ENCODE measurements at places on chromosomes 4 and X. TPM values are rescaled to one million over a fixed set of nuclear protein-coding genes. Genes with fewer than 3 reads are reported as not detected.

- no peak for DNase-seq
Measured at GRCh38 chrX:41382714-41383645, 49.0 kb downstream of the DDX3X start.

DNA sequence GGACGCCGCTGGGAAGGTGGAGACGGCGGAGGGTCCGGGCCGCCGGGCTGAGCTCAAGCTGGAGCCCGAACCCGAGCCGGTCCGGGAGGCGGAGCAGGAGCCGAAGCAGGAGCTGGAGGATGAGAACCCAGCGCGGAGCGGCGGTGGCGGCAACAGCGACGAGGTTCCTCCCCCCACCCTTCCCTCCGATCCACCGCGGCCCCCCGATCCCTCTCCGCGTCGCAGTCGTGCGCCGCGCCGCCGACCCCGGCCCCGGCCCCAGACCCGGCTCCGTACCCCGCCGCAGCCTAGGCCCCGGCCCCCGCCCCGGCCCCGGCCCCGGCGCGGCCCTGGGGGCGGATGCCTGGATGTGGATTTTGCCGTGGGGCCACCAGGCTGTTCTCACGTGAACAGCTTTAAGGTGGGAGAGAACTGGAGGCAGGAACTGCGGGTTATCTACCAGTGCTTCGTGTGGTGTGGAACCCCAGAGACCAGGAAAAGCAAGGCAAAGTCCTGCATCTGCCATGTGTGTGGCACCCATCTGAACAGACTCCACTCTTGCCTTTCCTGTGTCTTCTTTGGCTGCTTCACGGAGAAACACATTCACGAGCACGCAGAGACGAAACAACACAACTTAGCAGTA lies 483 bp downstream of the USP27X start:
- no peak for DNase-seq

The LINC00632 gene
- total RNA-seq = 716 TPM

The EREG gene
- not detected for total RNA-seq

The MSX1 gene
- total RNA-seq = 4.2 TPM

The AWAT1 gene
- not detected for total RNA-seq

The LUZP4 gene
- total RNA-seq = not detected

The PACRGL gene
- total RNA-seq = 11.6 TPM

The EGF gene
- 5.4 TPM for total RNA-seq

The DGKK gene
- not detected for total RNA-seq

The RTL5 gene
- 2.5 TPM for total RNA-seq
